Activated CD4-positive, CD25-positive, alpha-beta regulatory T cell (primary cell): ENCODE measurements at places on chromosomes 13 and 19.

- no peak for DNase-seq
These were observed 4.0 kb downstream of the PIK3R2 start for GRCh38 chr19:18156841-18157464.

GRCh38 chr13:98405107-98405571 is 171.8 kb downstream of the STK24 start:
- DNase-seq, result no peak

- DNase-seq, result no peak
These were observed 681 bp downstream of the SLC5A5 start for GRCh38 chr19:17872251-17873001.

DNA sequence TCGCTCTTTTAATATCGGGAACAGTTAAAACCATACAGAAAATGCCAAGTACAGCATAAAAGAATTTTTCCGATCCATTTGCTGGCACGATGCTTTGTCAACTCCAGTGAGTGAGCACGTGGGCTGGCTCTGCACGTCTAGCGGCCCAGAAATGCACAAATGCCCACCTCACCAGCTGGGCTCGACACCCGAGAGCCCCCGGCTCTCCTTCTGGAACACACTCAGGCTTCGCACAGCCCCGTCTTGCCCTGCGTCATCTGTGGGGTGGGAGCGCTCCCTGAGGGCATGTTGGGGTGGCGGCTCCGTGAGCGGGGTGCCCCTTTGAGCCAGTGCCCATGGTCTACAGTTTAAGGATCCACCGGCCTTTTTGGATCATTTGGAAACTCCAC is 24.5 kb downstream of the ATP4B start:
- DNase-seq, result no peak

DNA sequence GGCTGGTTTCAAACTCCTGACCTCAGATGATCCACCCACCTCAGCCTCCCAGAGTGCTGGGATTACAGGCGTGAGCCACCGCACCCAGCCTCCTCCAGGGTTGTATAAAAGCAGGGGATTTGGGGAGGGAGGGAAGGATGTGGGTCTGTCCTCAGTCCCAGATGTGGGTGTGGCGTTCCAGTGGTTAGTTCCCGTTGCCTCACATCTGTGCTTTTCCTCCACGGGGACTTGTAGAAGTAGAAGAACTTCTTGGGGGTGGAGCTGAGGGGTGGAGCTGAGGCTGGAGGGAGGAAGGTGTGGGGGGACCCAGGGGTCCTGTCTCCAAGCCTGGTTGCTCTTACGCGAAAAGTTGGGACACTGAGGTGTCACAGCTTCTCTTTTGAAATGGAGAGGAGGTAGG is 514 bp upstream of the MCEMP1 start:
- no peak for DNase-seq
